ENCODE measurements at places on chromosomes 11 and 22.

DNA sequence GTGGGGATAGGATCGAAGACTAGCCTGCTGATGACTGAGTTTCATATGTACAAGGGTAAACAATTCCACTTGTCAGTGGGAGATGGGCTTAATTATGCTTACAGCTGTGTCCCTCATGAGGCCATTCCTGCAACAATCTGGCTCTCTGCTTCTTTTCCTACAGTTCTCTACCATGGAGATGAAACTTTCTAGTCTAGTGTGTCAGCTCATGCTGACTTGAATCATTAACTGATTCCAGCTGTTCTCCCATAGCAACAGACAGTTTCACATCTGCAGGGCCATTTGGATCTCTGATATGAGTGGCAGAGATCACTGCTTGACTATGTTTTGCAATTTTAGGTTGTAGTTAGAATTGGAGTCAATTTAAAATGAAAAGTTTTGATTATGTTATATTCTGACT lies 1251.7 kb upstream of the RAG2 start:
- DNase-seq: no peak

- DNase-seq: no peak
Observed at GRCh38 chr11:94675239-94675638, 92.9 kb upstream of the AMOTL1 start.

GRCh38 chr22:50698546-50698945 lies 25.9 kb downstream of the SHANK3 start:
- DNase-seq: no peak

- DNase-seq: no peak
Observed at GRCh38 chr11:77886401-77886800, 65.5 kb downstream of the AAMDC start.

- no peak for DNase-seq
Observed at GRCh38 chr11:79742176-79742575, 301.3 kb upstream of the TENM4 start.

DNA sequence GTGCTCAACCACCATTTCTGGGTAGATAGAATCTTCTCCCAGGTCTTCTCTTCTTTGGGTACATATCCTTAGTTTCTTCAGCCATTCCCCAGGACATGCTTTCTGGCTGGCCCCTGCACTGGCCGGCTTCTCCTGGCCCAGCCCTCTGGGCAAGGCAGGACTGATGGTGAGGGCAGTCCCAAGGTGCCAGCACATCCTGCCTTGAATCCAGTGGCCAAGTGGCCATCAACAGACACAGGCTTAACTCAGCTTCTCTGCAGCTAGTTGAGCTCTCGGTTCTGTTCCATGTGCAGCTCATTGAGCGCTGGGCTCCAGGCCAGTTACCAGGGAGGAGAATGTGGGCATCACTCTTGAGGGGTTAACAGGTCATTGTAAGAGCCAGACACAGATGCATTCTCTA lies 17.6 kb downstream of the SMIM38 start:
- DNase-seq: no peak

- peak; percentile 72 for DNase-seq
Observed at GRCh38 chr11:122137078-122137793, 21.2 kb upstream of the BLID start.

GRCh38 chr22:39498802-39499201 lies 3.3 kb upstream of the MIEF1 start:
- no peak for DNase-seq

- no peak for DNase-seq
Observed at GRCh38 chr22:45774001-45774670, 102.5 kb downstream of the ATXN10 start.

DNA sequence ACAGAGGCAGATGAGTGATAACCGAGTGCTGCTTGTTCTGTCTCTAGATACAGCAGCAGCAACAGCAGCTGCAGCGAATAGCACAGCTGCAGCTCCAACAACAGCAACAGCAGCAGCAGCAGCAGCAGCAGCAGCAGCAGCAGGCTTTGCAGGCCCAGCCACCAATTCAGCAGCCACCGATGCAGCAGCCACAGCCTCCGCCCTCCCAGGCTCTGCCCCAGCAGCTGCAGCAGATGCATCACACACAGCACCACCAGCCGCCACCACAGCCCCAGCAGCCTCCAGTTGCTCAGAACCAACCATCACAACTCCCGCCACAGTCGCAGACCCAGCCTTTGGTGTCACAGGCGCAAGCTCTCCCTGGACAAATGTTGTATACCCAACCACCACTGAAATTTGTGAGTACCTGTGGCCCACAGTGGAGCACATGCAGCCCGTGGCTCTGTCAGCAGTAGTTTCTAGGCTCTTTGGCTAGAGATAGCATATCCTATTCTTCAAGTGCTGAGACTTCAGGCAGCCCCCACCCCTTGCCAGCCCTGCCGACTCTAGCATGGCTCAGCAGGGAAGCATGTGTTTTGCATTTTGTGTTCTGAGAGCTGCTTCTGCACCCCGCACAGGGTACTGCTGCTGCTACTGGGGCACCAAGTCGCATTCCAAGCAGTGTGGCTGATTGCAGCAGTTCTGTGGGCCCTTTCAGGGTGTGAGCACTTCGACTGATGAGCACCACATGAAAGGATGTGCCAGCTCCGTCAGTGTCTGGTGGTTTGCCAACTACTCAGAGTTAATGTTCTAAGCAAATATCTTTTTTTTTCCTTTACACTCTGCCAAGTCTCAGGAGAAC lies 59.2 kb downstream of the MED15 start:
- peak; percentile 72 for DNase-seq

DNA sequence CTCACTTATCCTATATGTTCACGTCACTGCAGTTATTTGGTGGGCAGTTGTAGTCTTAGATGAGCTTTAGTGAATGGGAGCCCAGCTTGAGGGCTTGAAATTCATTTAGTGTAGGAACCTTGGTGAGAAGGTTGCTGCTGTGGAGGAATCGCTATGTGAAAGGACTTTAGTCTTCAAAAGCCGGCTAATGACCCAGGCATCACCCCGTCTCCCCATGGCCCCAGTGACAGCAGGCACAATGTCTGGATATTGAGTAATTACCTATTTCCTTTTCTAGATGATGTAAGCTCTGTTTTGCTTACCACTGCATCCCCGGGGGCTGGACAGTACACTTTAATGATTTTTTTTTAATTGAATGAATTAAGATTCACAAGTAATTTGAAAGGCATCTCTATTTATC lies 283.2 kb downstream of the ST3GAL4 start:
- no peak for DNase-seq

GRCh38 chr11:85643191-85643614 lies 4.6 kb upstream of the TMEM126A start:
- DNase-seq: no peak

DNA sequence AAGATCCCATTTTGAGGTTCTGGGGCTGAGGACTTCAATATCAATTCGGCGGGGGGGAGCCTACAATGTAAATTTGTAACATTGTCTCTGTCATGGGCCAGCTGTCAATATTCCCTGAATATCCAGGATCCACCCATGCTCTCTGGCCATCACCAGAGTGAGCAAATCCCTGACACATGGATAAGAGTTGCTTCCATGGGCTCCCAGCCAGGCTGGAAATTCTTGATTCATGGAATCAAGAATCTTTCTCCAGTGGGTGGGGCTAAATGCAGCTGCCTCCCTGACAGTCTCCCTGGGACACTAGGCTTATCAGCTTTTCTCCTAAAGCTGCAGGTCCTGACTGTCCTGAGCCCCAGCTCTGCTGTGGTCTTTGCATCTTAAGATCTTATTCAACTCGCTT lies 86.9 kb upstream of the IGLL5 start:
- no peak for DNase-seq

DNA sequence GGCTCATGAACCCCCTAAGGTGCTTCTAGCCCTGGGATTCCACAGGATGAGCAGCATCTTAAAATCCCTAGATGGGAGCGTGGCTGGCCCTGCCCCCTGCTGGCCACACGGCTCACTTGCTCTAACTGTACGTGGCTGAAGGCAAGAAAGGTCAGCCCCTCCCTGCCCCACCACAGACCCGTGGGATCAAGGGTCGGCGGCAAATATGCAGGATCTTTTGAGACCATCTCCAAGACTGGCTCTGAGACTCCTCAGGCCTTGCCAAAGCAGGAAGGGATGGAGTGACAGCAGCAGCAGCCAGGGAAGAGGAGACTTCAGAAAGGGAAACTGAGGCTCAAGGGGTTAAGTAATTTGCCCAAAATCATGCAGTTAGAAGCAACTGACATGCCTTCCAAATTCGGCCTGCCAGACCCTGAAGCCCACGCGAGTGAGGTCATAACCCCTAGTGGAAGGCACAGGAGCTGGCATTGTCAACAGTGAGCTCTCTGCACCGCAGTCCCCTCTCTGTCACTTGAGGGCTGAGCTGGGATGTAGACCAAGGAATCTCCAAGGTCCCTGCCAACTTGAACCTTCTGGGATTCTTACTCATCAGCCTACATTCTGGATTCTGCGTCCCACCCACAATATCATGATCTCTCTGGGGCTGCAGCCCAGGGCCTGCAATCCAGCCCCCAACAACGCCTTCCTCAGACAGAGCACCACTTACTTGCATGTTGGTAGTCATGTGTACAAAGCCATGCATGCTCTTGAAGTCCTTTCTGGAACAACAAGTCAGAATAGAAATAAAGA lies 31.4 kb downstream of the CREB3L1 start:
- DNase-seq: no peak

- DNase-seq: no peak
Observed at GRCh38 chr11:131063638-131064037, 147.4 kb upstream of the SNX19 start.

- peak; percentile 38 for DNase-seq
Observed at GRCh38 chr11:75867778-75868374, 52.9 kb downstream of the UVRAG start.

GRCh38 chr22:37604875-37605274 lies 3.8 kb upstream of the GGA1 start:
- no peak for DNase-seq

DNA sequence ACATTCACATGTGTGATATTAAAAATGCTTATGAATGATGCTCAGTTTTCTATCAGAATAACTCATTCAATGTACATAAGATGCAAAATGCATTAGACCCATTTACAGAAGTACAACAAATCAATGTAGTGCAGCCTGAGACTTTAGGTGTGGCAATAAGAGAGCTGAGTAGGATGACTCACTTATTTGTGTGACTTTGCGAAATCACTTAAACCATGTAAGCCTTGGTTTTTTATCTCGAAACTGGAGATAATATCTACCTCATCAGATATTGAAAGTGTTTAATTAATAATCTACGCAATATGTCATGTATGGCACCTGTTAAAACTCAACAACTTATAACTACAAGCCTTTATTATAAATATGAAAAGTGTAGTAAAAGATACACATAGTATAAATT lies 105.7 kb upstream of the LUZP2 start:
- DNase-seq: peak; percentile 30

GRCh38 chr22:34395370-34395769 lies 475.1 kb upstream of the LARGE1 start:
- DNase-seq: no peak

DNA sequence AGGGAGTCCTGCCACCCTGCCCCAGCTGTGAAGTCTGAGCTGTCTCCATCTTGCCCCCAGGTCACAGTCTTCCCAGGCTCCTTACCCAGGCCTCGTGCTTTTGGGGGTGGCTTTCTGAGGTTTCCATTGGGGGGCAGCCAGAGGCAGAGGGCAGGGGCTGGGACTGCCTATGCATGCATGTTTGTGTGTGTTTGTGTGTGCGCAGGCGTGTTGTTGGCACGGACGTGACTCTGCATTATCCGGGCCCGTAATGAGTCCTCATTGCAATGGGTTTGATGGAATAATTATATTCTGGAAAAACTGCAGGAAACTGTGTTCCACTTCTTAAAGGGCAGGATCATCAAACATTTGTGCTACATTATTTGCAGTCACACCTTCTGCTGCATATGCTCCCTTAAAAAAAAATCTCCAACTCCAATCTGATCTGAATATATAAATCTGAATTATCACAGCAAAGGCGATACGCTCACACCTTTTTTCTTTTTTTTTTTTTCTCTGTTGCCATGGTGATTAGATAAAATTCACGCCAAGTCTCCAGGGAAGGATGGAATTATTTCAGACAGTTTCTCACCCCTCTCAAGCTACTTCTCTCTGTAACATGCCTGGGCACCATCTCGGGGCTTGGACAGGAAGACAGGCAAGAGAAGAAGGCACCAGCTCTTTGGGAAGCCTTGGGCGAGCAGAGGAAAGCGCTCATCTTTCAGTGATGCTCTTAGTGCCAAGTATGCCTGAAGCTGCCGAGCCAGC lies 45.9 kb downstream of the DSCAML1 start:
- no peak for DNase-seq

DNA sequence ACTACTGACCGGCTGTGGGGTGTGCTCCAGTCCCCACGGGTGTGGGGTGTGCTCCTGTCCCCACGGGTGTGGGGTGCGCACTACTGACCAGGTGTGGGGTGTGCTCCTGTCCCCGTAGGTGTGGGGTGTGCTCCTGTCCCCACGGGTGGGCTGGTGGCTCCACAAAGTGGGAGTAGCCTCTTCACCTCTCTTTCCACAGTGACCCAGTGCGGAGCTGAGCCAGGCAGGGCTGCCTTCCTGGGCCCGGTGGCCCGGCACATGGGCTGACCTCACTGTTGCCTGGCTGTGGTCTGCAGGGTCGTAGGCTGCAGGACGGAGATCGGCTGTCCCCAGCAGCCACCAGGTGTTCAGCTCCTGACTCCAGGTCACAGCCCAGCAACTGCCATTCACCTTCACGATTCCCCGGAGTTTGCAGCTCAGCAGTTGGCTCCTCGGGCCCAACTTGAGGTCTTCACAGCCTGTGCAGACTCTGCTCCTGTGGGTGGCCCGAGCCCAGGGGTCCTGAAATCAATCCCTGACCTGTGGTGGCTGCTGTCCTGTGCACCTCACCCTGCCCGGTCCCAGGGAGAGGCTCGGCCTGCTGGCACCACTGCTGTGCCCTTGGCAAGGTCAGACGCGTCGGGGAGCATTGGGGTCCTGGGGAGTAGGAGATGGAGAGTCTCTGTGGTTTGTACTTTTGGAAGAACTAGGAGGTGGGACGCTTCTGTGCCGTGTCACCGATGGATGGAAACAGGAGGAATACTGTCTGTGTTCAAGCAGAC lies 414.3 kb downstream of the TBC1D22A start:
- no peak for DNase-seq

DNA sequence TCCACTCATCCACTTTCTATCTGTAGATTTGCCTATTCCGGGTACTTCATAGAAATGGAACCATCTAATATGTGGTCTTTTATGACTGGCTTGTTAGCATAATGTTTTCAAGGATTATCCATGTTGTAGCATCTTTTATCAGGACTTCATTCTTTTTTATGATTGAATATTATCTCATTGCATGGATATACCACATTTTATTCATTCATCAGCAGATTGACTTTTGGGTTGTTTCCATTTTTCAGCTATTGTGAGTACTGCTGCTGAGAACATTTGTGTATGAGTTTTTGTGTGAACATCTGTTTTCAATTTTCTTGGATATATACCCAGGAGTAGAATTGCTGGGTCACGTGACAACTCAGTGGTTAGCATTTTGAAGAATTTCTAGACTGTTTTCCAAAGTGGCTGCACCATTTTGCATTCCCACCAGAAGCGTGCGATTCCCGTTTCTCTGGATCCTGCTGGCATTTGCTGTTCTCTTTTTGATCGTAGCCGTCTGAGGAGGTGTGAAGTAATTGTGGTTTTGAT lies 8.9 kb downstream of the DERL3 start:
- no peak for DNase-seq

DNA sequence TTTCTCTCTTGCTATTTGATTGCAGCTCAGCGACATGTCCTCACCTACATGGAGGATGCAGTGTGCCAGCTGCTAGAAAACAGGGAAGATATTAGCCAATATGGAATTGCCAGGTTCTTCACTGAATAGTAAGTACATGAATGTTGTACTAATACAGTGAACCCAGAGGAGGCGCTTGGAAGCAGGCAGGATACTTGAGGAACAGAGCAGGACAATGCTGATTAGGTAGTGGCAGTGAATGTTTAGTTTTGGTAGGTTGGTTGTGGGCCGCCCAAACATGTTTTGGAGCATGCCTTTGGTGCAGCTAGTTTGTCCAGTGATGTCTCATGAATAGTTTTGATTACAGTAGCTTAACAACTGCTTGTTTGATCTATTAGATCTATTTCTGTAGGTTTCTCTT lies 50.6 kb downstream of the CSTPP1 start:
- no peak for DNase-seq
